Endothelial cell of umbilical vein (primary cell): ENCODE measurements at places on chromosomes 16 and 17. TPM values are rescaled to one million over a fixed set of nuclear protein-coding genes. Genes with fewer than 3 reads are reported as not detected.

HS3ST2 gene
- total RNA-seq = not detected in 2 replicates

SLC13A2 gene
- not detected in 2 replicates for total RNA-seq

NPIPB9 gene
- total RNA-seq = 1.7 TPM in 1 of 2 replicates, not detected in the other

ZNF624 gene
- 5.1 and 5.7 TPM in 2 replicates for total RNA-seq

NPIPB6 gene
- 1.1 and 5.0 TPM in 2 replicates for total RNA-seq

HEATR9 gene
- not detected in 2 replicates for total RNA-seq

MYH2 gene
- 0.05 TPM in 1 of 2 replicates, not detected in the other for total RNA-seq

DNA sequence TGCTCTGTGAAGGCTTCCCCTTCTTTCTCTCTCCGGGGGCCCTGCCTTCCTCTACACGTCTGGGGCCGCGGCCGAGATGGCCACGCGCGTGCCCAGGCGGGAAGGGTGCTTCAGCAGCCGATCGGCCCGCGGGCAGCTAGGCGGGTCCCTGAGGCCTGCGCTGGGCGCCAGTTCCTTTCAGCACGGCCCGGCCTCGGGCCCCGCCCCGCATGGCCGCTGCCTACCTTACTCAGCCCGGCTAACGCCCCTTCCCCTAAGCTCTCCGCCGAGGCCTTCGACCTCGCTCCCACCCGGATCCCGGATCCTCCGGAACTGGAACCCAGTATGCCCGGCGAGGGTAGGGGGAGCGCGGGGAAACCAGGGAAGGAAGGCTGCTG, 335 bp downstream of the TMEM11 start:
- H3K4me3 ChIP-seq = peak overlapping the region; percentile 73
- no peak for DNase-seq
- H3K4me1 ChIP-seq = peaks cover 20% of the 10 kb centered on the region
- H3K36me3 ChIP-seq = peaks cover 6% of the 10 kb centered on the region

DNA sequence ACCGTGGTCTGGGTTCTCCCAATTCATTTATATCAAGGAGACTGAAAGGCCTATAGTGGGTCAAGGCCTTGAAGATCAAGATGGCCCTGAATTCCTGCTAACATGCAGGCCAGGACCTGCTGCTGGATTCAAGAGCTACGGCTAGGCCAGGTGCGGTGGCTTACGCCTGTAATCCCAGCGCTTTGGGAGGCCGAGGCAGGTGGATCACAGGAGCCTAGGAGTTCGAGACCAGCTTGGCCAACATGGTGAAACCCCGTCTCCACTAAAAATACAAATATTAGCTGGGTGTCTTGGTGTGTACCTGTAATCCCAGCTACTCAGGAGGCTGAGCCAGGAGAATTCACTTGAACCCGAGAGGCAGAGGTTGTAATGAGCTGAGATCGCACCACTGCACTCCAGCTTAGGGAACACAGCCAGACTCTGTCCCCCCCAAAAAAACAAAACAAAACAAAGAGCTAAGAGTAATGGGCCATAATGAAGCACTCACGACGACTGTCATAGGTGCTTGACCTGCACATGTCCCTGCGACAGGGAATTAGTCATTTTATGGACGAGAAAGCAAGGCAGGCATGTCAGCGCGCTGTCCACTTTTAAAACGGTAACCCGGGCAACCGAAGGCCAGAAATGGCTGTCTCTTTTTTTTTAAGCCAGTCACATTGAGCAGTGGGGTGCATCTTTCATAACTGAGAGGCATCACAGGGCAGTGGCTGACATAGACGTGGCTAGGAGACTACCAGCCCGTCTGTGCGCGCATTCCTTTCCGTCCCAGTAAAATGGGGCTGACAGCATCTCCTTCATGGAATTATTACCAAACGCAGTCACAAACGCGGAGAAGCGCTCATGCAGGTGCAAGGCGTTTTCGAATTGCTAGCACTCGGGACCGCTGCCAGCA, 1.0 kb upstream of the FBRS start:
- H3K36me3 ChIP-seq = peaks cover 37% of the 10 kb centered on the region
- no peak for DNase-seq
- H3K27ac ChIP-seq = peak overlapping the region; percentile 30
- peaks cover 21% of the 10 kb centered on the region for H3K4me1 ChIP-seq
- no peak overlapping the region for H3K4me3 ChIP-seq

DNA sequence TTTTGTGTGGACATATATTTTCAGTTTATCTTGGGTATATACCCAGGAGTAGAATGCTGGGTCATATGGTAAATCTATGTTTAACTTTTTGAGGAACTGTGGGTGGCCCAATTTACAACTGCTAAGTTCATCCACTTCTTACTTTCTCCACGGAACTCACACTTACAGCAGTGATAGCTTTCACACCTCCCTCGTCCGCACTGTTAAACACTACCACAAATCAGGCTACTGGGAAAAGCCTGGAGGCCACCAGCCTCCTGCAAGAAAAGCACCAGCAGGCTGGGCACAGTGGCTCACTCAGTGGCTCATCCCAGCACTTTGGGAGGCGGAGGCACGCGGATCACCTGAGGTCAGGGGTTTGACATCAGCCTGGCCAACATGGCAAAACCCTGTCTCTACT, 14.7 kb upstream of the ZG16 start:
- H3K4me1 ChIP-seq = no peaks in the 10 kb centered on the region
- no peaks in the 10 kb centered on the region for H3K27me3 ChIP-seq
- H3K27ac ChIP-seq = no peak overlapping the region

DNA sequence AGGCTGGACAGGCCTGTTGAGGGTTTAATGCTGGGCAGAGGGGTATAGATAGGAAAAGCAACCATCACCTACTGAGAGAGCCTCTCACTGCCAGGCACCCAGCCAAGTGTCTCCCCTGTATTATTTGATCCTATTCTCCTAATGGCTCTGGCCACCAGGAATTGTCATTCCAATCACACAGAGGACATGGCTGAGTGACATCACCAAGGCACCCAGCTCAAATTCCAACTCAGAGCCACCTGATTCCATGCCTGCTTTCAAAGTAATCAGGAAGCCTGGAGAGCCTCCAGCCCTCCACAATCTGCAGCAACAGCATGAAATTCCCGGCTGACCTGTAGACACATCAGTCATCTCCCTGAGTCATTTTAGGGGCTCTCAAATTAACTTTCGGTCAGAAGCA, 368.9 kb upstream of the C16orf82 start:
- H3K27me3 ChIP-seq = no peaks in the 10 kb centered on the region
- H3K27ac ChIP-seq = no peak overlapping the region
- no peaks in the 10 kb centered on the region for H3K4me1 ChIP-seq
- no peak overlapping the region for H3K4me3 ChIP-seq
- no peak for DNase-seq

DNA sequence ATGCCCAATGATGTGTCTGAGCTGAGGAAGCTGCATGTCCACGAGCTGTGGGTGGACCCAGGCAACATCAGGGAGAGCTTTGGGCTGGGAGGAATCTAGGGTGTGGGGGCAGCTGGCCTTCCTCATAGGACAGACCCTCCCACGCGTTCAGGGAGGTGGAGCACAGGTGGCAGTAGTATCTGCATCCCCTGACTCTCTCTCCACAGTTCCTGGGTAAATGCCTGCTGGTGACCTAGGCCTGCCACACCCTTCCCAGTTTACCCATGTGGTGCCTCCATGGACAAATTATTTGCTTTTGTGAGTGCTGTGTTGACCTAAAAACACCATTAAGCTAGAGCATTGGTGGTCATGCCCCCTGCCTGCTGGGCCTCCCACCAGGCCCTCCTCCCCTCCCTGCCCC, 3.2 kb downstream of the HBM start:
- DNase-seq = no peak
- no peaks in the 10 kb centered on the region for H3K4me1 ChIP-seq
- no peak overlapping the region for H3K4me3 ChIP-seq
- H3K36me3 ChIP-seq = no peaks in the 10 kb centered on the region
- no peak overlapping the region for H3K27ac ChIP-seq
- peaks cover 47% of the 10 kb centered on the region for H3K27me3 ChIP-seq

DNA sequence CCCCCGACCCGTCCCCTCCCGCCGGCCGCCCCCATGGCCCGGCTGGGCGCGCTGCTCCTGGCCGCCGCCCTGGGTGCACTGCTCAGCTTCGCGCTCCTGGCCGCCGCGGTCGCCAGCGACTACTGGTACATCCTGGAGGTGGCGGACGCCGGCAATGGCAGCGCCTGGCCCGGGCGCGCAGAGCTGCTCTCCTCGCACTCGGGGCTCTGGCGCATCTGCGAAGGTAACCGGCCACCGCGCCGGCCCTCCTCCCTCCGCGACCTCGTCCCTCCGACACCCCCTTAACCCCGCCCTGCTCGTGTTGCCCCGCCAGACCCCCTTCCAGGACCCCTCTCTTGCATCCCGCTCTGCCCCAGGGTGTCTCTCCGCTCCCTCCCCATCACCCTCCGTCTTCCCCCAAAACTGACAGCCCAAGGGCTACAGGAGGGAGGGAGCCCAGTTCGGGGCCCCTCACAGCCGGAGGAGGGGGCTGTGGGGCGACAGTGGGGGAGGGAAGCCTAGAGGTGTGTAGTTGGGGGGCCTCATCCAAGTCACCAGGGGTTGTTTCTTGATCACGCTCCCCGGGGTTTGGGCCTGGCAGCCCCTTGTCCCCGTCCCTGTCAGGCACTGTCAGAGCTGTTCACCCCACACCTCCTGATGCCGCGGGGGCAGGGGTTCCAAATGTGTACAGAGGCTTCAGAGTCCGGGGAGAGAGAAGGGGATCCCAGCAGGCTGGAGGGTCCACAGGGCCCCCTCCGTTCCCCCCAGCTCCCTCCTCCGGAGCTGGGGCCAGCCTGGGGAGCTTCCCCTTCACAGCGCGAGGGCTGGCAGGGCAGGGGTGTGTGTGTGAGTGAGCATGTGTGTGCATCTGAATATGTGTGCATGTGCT, 794 bp downstream of the TMEM235 start:
- no peak overlapping the region for H3K27ac ChIP-seq
- H3K36me3 ChIP-seq = no peaks in the 10 kb centered on the region
- no peak overlapping the region for H3K4me3 ChIP-seq
- DNase-seq = no peak

DNA sequence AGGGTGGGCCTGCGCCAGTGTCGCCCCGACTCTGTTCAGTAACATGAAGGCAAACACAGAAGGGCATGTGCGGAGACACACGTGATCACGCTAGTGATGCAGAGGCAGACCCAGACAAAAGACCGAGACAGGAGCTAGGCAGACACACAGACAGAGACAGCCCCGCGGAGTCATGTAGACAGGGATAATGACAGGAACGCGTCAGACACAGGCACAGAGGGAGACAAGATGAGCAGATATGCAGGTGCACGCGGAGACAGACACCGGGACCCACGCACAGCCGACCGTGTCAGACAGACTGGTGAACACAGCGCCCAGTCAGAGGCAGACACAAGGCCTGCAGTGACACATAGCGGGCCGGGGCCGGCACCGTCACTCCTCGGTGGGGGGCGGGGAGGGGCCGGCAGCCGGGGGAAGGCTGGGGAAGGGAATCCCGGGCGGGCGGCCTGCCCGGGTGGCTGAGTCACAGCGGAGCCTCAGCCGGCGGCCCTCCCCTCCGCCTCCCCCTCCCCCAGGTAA, 7.4 kb downstream of the KDM6B start:
- H3K27me3 ChIP-seq = no peaks in the 10 kb centered on the region
- peaks cover 32% of the 10 kb centered on the region for H3K4me1 ChIP-seq
- peak overlapping the region; percentile 58 for H3K4me3 ChIP-seq
- H3K36me3 ChIP-seq = peaks cover 8% of the 10 kb centered on the region
- H3K27ac ChIP-seq = peak overlapping the region; percentile 99
- DNase-seq = peak; percentile 92

DNA sequence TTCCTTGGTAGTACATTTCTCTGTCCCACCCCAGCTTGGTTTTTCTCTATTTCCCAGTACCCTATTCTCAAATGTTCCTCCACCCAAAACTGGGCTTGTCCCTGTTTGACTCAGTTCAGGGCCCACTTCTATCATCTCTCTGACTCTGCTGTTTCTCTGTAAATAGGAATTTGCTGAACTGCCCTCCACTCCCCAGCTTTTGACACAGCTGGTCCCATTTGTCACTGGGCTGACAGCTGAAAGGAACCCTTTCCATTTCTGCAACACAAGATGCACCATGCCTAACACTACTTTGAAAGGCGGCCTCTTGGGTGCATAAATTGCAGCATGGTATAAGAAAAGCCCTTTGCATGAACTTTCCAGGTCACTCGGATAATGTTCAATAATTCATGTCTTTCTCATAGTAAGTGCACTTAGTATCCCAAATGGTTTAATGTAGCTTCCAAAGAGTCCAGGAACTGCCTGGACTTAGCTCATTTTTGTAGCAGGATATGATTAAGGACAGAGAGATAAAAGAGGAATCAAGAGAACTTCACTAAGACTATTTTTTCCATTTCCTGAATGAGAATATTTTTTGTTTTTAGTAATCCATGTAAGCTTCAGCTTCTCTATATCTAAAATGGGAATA, 256.7 kb downstream of the CDH11 start:
- H3K27me3 ChIP-seq = no peaks in the 10 kb centered on the region
- H3K4me3 ChIP-seq = no peak overlapping the region
- H3K27ac ChIP-seq = no peak overlapping the region
- DNase-seq = no peak
- no peaks in the 10 kb centered on the region for H3K4me1 ChIP-seq

GRCh38 chr16:75064403-75065148, 52.0 kb downstream of the LDHD start:
- H3K27me3 ChIP-seq = no peaks in the 10 kb centered on the region
- no peaks in the 10 kb centered on the region for H3K36me3 ChIP-seq
- H3K4me3 ChIP-seq = no peak overlapping the region
- no peak overlapping the region for H3K27ac ChIP-seq

GRCh38 chr16:133716-134115, 4.8 kb downstream of the NPRL3 start:
- H3K4me1 ChIP-seq = peaks cover 3% of the 10 kb centered on the region
- no peak overlapping the region for H3K4me3 ChIP-seq
- no peaks in the 10 kb centered on the region for H3K36me3 ChIP-seq
- no peak for DNase-seq
- H3K27ac ChIP-seq = no peak overlapping the region

GRCh38 chr16:48335961-48336360, 49.3 kb downstream of the SIAH1 start:
- no peak overlapping the region for H3K27ac ChIP-seq
- DNase-seq = no peak
- no peaks in the 10 kb centered on the region for H3K4me1 ChIP-seq
- no peak overlapping the region for H3K4me3 ChIP-seq

DNA sequence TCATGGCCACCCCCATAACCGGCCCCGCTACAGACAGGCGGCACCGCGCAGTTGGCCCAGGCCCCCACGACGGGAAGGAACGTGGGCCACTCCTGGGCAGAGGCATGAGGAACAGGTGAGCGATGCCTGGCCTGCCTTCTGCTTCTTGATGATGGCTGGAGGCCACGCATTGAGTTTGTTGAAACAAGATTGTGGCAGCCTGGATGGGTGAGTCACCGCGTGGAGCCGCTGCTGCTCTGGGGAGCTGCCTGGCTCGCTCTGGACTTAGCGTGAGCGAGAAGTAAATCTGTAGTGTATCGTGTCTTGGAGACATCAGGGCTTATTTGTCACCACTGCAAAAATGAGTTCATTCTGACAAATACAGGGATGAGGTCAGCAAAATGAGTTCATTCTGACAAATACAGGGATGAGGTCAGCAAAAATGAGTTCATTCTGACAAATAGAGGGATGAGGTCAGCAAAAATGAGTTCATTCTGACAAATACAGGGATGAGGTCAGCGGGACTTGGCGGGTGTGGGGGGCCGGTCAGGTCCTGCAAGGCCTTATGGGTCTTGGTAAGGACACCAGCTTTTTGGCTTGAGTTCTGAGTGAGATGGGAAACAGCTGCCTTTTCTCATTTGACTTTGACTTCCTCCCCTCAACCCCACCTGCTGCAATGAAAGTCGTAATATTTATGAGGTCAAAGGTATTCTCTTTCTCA, 93.0 kb downstream of the SEC14L1 start:
- peak overlapping the region; percentile 81 for H3K27ac ChIP-seq
- no peaks in the 10 kb centered on the region for H3K27me3 ChIP-seq
- H3K4me3 ChIP-seq = no peak overlapping the region
- H3K36me3 ChIP-seq = no peaks in the 10 kb centered on the region
- DNase-seq = peak; percentile 74
- H3K4me1 ChIP-seq = peaks cover 23% of the 10 kb centered on the region

- H3K27me3 ChIP-seq = peaks cover 2% of the 10 kb centered on the region
- no peaks in the 10 kb centered on the region for H3K36me3 ChIP-seq
- H3K4me3 ChIP-seq = peak overlapping the region; percentile 84
- peaks cover 20% of the 10 kb centered on the region for H3K4me1 ChIP-seq
- peak overlapping the region; percentile 73 for H3K27ac ChIP-seq
Measured at GRCh38 chr17:21127509-21128077, 829 bp downstream of the DHRS7B start.
